ENCODE measurements at places on chromosomes 2 and 18.

DNA sequence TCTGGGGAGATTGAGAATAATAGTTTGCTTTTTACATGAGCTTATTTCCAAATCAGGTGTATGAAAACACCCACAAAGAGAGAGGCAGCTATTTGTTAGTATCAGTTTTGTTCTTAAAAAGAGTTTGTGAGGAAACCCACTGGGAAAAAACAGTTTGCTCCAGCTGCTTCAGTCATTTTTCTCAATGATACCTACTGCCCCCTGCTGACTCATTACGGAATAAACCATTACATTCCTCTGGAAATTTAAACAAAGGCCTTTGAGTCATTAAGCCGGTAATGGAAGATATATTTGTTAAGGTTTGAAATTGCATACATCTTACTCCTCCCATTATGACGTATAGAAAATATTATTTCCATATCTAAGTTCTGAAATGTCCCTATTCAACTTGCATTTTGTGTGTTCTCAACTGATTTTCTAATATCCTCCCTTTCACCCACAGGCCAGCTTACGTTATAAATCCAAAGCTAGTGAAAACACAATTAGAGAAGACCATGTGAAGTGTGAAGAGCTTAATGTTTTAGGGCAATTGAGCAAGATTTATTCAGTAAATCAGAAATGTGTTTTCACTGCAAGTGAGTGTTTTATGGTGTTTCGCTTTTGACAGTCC lies 761.6 kb downstream of the DSC3 start:
- no peak for DNase-seq

GRCh38 chr2:20393986-20394385 lies 43.3 kb upstream of the PUM2 start:
- DNase-seq, result no peak

DNA sequence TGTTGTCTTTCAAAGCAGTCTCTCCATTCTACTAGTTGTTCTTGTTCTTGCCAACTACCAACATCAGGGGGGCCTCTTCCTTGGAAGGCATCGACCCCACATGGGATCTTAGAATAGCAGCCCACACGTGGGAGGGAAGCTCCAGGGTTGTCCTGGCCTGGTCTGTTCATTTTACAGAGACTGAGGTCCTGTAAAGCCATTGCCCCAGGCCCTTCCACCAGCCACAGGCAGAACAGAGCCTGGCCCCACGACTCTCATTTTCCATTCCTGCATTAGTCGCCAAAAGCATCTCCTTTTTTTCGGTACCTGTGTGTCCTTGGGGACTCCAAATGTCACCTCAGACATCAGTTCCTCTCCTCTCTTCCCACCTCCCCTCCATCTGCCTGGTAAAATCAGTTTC lies 28.0 kb downstream of the CNGA3 start:
- no peak for DNase-seq

GRCh38 chr2:203713381-203713780 lies 6.9 kb downstream of the CD28 start:
- DNase-seq, result no peak
